ENCODE measurements at places on chromosomes 7 and 10.

DNA sequence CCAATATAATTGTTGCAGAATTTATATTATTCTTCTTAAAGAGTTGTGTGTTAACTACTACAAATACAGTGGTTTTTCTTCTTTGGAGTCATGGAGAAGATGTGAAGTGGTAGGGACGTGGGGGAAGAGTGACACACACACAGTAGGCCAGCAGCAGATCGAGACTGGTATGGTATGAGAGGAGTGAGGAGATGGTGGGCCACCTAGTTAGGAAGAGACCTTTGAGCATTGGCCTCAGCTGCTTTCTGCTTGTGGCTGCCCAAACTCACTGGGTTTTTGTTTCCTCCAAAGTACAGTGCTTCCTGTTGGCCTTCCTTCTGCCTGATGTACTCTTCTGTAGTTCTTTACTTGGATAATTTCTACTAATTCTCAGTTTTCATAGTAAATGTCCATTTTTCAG lies 14.6 kb downstream of the VCL start:
- DNase-seq: no peak

GRCh38 chr7:138992052-138992531 lies 10.9 kb upstream of the KIAA1549 start:
- no peak for DNase-seq

DNA sequence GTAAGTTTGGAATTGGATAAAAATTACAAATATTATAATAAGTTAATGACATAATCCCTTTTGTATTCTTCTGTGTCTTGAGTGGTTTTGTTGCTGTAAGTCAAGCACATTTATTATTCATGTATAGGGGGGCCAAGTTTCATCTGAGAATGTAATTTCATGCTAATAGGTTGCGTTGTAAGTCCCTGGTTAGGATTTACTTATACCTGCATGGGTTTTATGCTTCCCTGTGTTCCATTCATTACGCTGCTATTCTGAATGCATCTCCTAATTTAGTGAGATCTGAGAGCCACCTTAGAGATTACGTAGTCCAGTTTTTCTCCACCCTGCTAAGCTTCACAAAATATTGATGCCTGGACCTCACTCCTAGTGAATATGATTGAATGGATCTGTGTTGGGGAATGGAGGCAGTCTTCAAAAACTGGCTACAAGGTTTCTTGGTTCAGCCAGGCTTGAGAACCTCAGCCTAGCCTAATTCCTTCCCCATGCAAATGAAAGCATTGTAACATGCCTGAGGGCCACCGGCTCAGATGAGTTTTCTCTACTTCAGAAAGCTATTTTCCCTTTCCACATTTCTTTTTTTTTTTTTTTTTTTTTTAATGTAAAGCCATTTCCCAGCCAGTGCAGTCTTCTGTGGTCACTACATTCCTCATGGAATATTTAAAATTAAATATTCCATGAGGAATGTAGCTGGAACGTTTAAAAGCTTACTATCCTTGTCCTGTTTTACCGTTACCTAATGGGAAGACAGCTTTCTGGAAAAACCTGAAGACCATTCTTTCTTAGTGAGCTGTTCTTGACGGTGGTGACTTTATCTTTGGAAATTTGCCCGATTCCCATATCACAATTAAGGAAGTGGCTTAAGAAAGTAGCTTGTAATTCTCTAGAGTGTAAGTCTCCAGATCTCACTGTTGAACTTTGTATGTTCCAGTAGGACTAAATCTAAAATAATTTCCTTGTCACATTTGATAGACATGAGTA lies 16.0 kb downstream of the PAPSS2 start:
- DNase-seq: no peak

DNA sequence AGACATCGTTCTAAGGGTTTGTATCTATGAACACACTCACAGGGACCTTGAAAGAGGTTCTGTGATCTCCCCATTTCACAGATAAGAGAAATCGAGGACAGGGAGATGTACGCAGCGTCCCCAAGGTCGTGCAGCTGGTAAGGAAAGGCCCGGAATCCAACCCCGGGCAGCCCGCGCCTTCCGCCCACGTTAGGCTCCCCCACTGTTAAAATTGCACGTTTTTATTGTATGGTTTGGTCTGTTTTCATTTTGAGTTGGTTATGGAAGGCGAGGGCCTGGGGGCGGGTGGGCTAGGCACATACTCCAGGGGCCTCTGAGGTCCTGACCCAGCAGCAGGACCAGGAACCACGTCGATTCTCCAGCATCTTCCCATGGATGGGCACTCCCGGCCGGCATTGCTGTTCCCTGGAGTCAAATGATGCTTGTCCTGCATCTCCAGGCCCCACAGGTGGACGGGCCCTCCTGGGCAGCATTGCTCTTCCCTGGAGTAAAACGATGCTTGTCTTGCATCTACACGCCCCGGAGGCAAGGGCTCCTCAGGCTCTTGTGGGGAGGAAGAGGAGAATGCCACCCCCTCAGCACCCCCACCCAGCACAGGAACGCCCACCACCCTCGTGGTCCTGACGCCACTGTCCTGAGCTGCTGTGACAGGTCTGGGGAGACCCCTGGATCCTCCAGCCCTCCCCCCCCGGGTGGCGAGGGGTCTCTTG lies 65.9 kb downstream of the PDGFA start:
- no peak for DNase-seq

GRCh38 chr7:130853503-130854279 lies 119.7 kb upstream of the KLF14 start:
- no peak for DNase-seq

DNA sequence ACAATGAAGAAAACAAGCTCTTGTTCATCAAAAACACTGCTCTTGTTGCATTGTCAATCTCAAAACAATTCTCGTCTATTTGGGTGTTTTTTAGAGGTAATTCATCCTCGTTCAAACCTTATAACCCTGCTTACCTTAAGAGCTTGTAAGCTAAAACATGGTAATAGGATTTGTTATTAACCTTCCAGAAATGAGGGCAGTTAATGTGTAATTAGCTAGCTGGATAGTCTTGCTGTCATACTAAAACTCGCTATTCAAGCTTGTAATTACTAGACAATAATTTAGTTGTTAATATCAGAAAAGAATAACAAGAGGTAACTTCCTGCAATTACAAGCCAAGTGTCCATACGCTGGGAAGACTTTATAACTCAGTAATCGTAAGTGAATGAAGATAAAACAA lies 101.6 kb downstream of the UBE2H start:
- DNase-seq: no peak

- no peak for DNase-seq
These were observed 171.3 kb upstream of the ITGB1 start for GRCh38 chr10:33129141-33129995.

DNA sequence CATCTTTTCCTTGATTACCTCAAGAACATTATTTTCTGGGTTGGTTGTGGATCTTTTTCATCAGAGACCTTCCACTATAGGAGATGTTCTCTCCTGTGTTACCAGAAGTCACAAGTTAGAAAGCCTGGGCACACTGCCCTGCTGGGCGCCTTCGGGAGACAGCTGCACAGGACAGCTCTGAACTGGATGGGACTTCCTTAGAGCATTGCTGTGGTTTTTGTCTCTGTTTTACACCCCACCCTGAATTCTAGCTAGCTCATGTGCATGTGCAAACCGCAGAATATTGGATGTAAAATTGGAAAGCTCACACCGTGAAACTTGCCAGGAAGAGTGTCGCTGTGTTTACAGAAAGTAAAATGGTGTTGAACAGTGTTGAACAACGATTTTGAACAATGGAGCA lies 54.4 kb upstream of the SEC61G start:
- no peak for DNase-seq

GRCh38 chr7:691361-692045 lies 35.0 kb upstream of the DNAAF5 start:
- DNase-seq: no peak

DNA sequence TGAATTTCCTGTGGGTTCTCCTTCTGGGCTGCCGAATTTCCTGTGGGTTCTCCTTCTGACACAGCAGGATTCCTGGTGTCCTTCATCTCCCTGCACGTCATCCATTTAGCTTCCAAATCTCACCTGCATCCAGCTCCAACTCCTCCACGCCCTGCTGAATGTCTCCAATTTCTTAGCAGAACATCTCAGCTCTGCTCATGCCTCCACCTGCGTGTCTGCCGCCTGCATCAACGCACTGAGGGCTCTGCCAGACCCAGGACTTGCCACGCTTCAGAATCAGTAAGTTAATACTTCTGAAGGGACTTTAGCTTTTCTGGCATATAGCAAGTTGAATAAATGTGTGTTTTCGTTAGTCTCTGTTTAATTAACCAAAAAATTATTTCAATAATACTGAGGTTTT lies 31.1 kb upstream of the VIPR2 start:
- DNase-seq: no peak

DNA sequence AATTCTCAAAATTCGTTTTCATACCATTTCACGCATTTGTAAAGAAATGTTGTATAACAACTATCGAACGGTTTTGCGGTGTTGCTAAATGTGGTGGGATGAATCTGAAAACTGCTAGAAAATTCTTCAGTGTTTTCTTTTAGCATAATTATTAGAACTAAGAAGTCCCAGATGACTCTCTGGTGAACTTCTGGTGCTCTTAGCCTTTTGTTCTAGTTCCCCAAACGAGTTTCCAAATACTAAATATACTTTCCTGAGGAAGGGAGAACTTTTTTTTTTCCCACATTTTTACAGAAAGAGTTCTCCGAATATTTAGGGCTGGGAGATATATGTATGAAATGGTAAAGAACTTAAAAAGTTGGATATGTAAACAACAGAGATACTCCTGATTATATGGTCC lies 82.5 kb downstream of the ICA1 start:
- no peak for DNase-seq

GRCh38 chr7:63040966-63041610 lies 957.6 kb upstream of the ZNF722 start:
- no peak for DNase-seq

GRCh38 chr10:89702121-89702480 lies 711 bp downstream of the KIF20B start:
- DNase-seq: peak; percentile 1

DNA sequence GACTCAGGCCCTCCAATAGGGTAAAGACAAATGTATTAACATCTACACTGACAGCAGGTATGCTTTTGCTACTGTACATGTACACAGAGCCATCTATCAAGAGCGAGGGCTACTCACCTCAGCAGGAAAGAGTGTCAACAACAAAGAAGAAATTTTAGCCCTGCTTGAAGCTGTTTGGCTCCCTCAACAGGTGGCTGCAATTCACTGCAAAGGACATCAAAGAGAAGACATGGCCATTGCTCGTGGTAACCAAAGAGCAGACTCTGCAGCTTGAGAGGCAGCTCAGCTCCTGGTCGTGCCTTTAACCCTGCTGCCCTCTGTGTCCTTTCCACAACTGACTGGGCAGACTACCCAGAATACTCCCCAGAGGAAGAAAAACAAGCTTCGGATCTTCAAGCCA lies 5.1 kb downstream of the AKR1B15 start:
- no peak for DNase-seq

GRCh38 chr10:90857635-90858460 lies at the start of gene HTR7:
TSS of gene HTR7 (minus strand) at chr10:90858039. CDS start at chr10:90857671, 368 bp downstream.
- DNase-seq: peak; percentile 73

DNA sequence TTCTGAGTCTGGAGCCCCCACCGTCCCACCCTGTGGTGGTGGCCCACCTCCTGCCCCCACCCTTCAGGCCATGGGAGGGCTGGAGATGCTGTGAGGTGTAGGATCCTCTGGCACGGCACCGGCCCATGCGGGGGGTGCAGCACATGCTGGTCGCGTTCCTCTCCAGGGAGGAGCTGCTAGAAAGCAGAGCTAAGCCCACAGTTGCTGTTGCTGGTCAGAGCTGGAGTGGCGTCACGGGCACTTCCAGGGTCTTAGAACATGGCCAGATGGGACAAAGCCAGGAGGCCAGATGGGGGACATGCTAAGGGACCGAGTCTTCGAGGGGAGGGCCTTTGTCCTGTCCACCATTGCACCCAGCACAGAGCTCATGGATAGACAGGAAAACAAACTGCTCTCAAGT lies 21.6 kb downstream of the AGAP3 start:
- DNase-seq: no peak

GRCh38 chr10:19803676-19804075 lies 12.6 kb upstream of the PLXDC2 start:
- DNase-seq: no peak
